ENCODE measurements at places on chromosomes 12 and 14.

DNA sequence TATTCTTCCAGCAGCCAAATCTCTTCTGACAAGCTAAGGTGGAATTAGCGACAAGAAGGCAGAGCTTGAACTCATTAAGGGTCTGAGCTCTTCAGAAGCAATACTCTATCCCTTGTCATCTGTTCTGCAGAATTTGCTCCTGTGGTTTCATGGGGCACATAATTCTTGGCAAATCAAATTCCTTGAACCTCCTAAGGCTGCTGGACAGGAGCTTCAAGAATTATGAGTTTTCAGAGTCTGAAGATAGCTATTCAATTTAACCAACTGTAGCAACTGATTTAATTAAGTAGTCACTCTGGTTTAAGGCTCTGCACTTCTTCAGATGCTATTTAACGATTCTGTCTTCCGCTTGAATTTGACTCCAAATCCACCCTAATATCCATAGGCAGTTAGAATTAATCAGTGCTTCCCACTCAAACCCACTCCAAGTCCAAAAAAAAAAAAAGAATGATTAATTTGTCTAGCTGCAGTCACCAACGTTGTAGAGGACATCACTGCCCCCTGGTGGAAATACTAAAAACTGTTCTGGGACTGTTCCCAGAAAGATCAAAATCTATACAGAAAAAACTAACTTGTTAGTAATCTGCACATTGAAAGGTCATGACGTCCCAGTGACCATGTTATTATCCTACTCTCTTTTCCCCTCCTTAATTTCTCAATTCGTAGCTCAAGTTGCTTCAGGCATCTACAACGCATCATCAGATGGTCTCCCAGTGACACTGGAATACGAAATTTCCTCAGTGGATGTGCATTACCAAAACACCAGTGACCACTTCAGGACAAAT, 169.9 kb downstream of the KIF21A start:
- peak; percentile 29 for DNase-seq

DNA sequence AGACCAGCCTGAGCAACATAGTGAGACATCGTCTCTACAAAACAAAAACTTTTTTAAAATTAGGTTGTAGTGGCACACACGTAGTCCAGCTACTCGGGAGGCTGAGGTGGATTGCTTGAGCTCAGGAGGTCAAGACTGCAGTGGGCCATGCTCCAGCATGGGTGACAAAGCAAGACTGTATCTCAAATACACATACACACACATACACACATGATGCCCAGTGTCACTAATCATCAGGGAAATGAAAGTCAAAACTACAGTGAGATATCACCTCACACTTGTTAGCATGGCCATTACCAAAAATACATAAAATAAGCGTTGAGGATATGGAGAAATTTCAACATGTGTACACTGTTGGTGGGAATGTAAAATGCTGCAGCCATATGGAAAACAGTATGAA, 33.2 kb upstream of the KICS2 start:
- no peak for DNase-seq

- no peak for DNase-seq
Observed at GRCh38 chr12:106288494-106289195, 13.9 kb upstream of the TCP11L2 start.

DNA sequence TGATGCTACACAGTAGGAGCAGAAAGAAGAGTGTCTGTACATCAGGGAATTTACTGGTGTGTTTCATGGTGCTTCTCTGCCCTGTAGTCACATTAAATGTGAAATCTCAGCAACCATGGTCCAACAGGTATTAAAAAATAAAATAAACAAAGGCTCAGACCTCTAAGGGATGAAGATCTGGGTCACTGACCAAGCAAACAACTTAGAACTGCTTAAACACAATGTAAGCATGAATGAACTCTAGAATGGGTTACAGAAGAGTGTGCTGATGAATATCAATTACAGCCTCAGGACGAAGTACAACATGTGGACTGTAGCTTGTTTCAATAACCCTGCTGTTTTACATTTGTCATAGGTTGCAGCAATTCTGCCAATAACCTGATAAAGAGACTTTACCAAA, 47.4 kb downstream of the SLC35F4 start:
- DNase-seq: no peak

GRCh38 chr12:58248599-58248998, 307.2 kb downstream of the ATP23 start:
- no peak for DNase-seq

GRCh38 chr12:42163913-42164312, 19.2 kb upstream of the GXYLT1 start:
- DNase-seq: no peak

DNA sequence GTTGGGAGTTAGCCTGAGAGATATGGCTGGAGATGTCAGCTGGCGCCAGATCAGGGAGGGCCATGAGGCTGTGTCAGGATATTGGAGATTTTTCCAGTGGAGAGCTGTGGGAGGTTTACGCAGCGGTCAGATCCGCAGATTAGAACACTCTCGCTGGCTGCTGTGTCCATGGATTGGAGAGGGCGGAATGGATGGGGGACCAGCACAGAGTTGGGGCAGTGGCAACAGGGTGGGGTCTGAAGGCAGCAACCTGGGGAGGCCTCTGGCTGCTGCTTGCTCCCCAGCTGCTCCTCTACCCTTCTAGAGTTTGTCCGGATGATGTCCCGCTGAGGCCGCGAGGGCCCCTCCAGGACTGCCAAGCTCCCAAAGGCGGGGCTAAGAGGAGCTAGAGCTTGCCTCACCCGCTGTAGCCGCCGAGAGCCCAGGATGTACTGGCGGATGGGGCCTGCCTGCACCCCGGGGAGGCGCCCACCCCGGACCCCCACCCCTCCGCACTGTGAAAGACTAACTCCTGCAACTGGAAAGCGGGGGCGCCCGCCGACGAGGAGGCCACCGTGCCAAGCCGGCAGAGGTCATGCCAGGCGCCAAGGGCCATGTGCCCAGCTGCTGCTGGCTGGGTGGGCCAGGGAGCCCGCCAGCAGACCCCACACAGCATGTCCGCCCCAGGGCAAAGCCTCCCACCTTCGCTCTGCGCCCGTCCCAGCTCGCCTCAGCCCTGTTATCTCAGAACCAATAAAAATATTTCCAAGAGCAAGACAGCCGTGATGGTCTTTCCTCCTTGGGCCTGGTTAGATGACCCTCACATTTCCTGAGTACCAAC, 20.2 kb upstream of the MLEC start:
- DNase-seq: no peak

DNA sequence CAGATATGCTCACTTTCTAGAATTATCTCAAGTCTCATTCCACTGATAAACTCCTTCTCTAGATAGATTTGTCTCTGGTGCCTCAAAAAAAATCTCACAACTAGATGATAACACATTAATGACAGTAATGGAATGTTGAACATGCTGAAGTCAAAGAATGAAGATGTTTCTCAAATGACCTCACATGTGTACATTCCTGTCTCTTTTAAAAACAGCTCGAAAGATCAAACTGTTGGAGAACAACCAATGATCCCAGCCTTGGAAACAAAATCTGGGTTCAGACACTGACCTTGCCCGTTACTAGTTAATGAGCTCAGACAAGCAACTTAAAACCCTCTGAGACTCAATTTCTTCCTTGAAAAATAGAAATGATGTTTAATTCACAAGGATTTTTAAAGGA, 44.7 kb upstream of the KCNJ8 start:
- no peak for DNase-seq

- no peak for DNase-seq
Observed at GRCh38 chr14:100155756-100156616, 3.5 kb downstream of the DEGS2 start.

DNA sequence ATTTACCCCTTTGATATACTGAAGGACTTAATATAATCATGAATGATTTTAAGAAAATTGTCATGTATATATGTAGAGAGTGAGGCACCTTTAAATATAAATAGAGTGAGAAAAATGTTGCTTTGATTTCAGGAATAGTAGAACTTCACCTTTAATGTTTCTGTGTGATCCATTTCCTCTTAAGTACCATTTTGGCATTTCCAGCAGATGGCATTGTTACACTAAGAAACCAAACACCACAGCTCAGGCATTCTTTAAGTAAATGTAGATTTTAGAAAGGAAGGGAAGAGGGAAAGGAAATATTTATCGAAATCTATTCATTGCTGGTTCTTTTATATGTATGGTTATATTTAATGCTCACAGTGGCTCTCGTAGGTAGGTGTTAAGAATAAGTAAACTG, 556.7 kb upstream of the FBXO33 start:
- peak; percentile 5 for DNase-seq

- peak; percentile 4 for DNase-seq
Observed at GRCh38 chr12:78036874-78037273, 206.2 kb downstream of the NAV3 start.

GRCh38 chr12:132544080-132544397, 54.1 kb downstream of the FBRSL1 start:
- no peak for DNase-seq

- no peak for DNase-seq
Observed at GRCh38 chr12:124743479-124744272, 120.0 kb downstream of the SCARB1 start.

DNA sequence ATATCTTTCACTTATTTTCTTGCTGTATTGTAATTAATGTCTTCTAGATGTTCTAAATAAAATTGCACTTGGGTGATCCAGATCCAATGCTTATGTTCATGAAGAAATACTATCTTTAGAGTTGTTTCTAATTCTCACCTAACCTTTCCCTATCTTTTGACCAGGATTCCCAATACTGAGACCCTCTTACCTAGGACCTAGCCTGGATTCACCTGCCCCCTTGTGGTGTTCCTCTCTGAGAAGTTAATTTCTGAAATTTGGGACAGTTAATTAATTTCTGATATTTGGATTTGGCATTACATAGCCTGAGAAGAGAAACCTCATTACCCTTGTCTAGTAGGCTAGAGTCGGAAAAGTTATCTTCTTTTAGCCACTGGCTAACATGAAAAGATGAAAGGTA, 29.5 kb downstream of the FOXA1 start:
- no peak for DNase-seq

DNA sequence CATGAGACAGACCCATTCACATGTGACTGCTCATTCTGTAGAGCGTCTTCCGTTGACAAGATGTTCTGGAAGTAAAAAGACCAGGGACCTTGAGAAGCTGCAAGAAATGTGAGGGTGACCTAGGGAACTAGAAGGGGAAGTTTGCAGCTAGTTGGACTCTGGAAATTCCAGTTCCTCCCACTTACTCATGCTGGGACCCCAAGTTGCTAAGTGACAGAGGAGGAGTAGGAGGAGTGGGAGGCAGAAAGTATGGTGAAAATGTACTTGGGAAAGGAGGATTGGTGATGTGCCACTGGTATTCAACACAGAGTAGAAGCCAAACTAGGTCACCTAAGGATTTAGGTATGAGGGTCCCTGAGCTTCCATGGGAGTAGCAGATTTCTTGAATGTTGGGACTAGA, 132.4 kb downstream of the KCNA5 start:
- DNase-seq: no peak

- no peak for DNase-seq
Observed at GRCh38 chr12:4829793-4830162, 79.9 kb upstream of the KCNA1 start.
